Adipose tissue (tissue), 3 donors: ENCODE measurements at places on chromosomes 6 and 20. TPM values are rescaled to one million over a fixed set of nuclear protein-coding genes. Genes with fewer than 3 reads are reported as not detected.

CCN6 gene
- not detected for polyA plus RNA-seq

BFSP1 gene
- polyA plus RNA-seq: 1.3 TPM

PANK2 gene
- polyA plus RNA-seq: 22.9 TPM

HCK gene
- 30.9 TPM for polyA plus RNA-seq

MED20 gene
- polyA plus RNA-seq: 8.1 TPM

C6orf163 gene
- polyA plus RNA-seq: 0.31 TPM

KHDC1L gene
- not detected for polyA plus RNA-seq
